ENCODE measurements at places on chromosomes 16 and 17.

DNA sequence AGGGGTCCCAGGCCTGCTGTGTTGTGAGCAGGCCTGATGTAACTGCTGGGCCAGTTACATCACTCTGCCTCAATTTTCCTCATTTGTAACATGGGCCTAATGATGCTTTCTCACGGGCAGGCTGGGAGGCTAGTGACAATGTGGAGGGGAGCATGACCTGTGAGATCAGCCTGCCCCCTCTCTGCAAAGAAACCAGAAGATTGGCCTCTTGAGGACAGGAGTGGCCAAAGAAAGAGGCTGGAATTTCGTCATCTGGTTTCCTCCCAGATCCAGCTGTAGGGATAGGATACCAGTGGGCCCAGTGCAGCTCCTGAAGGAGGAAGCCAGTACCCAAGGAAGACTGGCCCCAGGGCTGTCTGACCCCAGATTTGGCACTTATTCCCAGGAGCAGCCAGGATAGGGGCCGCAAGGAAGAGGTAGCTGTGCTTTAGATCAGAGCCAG is 615 bp upstream of the SREBF1 start:
- no peak for DNase-seq

GRCh38 chr16:79296491-79296890 is 304.0 kb downstream of the MAF start:
- no peak for DNase-seq

GRCh38 chr17:4769628-4770027 is 2.1 kb upstream of the TM4SF5 start:
- no peak for DNase-seq

DNA sequence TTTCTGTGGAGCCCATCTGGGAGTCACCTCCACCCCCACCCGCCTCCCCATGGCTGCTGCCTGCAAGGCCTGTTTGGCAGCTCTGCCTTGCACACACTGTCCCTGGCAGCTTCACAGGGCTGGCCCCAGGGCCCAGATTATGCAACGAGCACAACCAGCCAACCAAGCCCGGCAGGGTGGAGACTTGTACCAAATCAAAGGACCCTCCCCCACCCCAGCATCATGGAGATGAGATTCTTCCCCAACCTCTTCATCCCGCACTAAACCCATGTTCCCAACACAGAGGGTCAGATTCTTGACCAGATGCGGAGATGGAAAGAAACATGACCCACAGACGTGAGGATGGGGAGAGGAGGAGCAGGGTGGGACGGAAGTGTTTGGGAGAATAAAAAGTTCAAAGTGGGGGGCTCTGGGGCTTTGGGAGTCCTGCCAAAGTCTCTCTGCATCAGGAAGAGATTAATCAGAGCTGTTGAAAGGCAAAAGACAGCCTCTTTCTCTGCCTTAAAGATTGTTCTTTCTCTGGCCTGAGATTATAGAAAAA is 3.8 kb downstream of the SMARCD2 start:
- no peak for DNase-seq

DNA sequence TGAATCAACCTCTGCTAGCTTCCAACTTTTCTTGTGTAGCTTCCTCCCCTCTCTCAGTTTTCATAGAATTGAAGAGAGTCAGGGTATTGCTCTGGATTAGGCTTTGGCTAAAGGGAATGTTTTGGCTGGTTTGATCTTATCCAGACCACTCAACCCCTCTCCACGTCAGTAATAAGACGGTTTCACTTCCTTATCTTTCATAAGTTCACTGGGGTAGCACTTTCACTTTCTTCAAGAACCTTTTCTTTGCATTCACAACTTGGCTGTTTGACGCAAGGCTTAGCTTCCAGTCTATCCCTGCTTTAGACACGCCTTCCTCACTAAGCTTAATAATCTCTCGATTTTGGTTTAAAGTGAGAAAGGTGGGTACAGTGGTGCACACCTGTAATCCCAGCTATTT is 29.7 kb upstream of the OR1A2 start:
- DNase-seq = no peak

- no peak for DNase-seq
Measured at GRCh38 chr16:17131351-17131750, 339.4 kb downstream of the XYLT1 start.

DNA sequence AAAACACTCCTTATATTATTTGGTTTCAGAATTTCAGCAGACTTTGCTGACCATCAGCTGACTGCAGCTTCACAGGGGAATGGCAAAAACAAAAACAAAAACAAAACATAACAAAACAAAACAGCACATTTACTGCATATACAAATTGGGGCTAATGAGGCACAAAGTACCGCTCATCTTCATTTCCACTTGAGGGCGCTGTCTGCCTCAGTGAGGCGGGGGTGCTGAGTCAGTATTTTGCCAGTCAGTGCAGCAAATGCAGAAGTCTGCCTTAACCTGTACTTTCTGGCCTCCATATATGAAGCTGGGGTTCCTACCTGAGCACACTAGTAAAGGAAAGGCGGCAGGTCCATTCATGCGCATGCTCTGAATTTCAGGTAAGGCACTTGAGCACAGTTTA is 13.5 kb upstream of the DYNLRB2 start:
- peak; percentile 34 for DNase-seq

- DNase-seq = no peak
Measured at GRCh38 chr17:78185981-78186691, 716 bp downstream of the TK1 start.

DNA sequence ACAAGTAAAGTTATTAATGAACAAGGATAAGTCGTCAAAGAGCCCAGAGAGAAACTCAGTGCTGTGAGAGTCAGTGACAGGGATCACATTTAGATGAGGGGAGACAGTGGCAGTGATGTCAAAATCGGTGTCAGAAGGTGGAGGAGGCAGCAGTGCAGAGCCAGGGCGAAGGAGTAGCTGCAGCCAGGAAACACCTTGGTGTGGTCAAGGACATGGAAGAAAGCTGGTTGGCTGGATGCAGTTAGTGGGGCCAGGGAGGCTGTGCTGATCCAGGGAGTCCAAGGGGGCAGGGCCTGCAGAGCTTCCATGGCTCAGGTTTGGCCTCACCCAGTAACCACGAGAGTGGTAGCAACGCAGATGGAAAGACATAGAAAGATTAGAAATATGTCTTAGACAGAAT is 50.7 kb upstream of the ADORA2B start:
- DNase-seq = no peak

DNA sequence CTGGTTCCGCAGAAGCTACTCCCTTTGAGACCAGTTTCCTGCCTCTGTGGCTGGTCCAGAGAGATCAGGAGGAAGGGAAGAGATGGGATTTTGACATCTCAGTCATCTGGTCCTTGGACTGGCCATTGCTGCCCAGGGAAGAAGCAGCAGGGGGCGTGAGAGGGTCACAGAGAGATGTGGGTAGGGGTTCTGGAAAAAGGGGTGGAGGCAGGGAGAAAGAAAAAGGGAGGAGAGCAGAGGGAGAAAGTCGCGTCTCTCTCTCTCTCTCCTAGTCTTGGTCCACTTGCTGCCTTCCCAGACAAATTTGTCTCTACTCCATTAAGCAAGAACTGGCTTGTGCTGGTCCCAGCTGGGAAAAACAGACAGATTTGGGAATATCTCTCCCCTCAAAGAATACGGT is 4.4 kb downstream of the SHBG start:
- peak; percentile 12 for DNase-seq

GRCh38 chr17:37702598-37702997 is 42.3 kb downstream of the HNF1B start:
- no peak for DNase-seq

GRCh38 chr17:45261577-45262515 is at the start of gene SPATA32:
Gene SPATA32 (minus strand): TSS chr17:45262094. CDS start chr17:45262016, 78 bp downstream.
- peak; percentile 81 for DNase-seq

DNA sequence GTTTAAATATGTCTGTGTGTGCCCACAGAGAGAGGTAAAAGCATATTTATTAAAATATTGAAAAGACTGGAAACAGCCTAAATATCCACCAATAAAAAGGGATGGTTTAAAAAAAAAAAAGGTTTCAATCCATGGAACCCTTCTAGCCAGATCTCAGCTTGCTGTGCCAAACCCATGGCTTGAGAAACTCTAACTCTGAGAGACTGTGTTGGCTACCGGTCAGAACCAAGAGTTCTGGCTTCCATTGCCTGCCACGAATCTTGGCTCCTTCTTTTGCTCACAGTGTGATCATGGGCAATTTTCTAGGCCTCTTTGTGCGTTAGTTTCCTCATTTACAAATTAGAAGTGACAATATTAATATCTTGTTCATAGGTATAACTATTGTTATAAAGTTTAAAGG is 201.3 kb upstream of the IRX3 start:
- DNase-seq = no peak
